ENCODE measurements at places on chromosomes 12 and 14. TPM values are rescaled to one million over a fixed set of nuclear protein-coding genes. Genes with fewer than 3 reads are reported as not detected.

TMPRSS12 gene
- polyA plus RNA-seq: not detected

DPF3 gene
- 1.6 TPM for polyA plus RNA-seq

DHRS2 gene
- polyA plus RNA-seq: 0.54 TPM

TPH2 gene
- polyA plus RNA-seq: not detected

KRT84 gene
- polyA plus RNA-seq: not detected

IL26 gene
- not detected for polyA plus RNA-seq

ASB2 gene
- polyA plus RNA-seq: 10.0 TPM

VWF gene
- 0.60 TPM for polyA plus RNA-seq

SLC6A15 gene
- polyA plus RNA-seq: 0.35 TPM

TDRD9 gene
- polyA plus RNA-seq: 1.2 TPM

ZNF641 gene
- polyA plus RNA-seq: 6.6 TPM

Measured in sigmoid colon (tissue), 7 donors.